ENCODE measurements at places on chromosomes 4 and X.

DNA sequence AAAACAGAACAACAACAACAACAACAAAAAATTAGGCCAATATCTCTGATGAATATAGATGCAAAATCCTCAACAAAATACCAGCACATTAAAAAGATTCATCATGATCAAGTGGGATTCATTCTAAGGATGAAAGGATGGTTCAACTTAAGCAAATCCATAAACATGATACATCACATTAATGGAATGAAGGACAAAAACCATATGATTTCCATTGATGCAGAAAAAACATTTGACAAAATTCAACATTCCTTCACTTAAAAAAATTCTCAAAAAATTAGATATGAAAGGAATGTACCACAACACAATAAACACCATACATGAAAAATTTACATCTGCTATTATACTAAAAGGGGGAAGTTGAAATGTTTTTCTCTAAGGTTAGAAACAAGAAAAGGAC, 103.3 kb downstream of the IL15 start:
- no peak for DNase-seq

DNA sequence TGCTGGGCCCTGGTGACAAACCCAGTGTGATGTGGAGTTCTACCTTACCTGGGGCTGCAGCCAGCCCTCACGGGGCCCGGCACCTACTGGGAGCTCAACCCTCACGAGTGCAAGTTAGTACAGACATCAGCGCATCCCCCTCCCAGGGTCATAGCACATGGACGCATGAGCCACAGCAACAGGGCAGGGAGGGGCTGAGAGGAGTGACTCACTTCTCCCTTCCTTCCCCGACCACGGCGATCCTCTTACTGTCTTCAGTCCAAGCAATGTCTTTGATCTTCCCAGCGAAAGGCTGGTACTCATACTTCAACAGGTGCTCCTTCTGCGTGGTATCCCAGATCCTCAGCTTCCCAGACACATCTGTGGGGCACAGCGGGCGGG, 17.8 kb downstream of the WDR1 start:
- no peak for DNase-seq

GRCh38 chr4:169117591-169118081, 107.6 kb upstream of the CBR4 start:
- no peak for DNase-seq

- no peak for DNase-seq
Measured at GRCh38 chr4:72843466-72843865, 226.1 kb downstream of the COX18 start.

DNA sequence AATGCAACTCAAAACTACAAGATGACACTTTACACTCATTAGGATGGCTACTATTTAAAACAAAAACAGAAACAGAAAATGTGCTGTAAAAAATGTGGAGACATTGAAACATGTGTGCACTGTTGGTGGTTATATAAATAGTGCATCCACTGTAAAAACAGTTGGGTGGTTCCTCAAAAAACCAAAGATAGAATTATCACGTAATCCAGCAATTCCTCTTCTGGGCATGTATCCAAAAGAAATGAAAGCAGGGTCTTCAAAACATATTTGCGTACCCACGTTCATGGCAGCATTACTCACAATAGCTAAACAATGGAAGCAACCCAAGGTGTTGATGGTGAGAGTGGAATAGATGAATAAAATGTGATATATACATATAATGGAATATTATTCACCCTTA, 967.2 kb downstream of the TRAM1L1 start:
- no peak for DNase-seq

GRCh38 chr4:117987464-117987863, 46.8 kb upstream of the NDST3 start:
- no peak for DNase-seq

- peak; percentile 64 for DNase-seq
Measured at GRCh38 chr4:40238700-40239548, 42.1 kb downstream of the RHOH start.

DNA sequence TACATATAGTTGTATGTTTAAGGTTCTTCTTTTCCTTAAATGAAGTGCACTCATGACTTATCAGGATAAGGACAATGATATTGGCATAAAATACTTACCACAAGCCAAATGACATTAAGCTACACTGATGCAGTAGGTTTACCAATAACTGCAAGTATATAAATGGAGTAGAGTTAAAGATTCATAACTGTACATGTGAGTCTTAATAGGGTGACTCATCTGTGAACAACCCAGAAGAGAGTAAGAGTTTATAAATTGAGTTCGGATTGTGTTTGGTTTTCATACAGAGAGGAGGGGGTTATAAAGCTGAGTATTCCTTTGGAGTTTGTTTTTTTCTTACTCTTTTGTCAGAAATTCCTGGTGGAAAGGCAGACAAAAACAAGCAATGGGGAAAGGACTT, 144.8 kb downstream of the TLL1 start:
- no peak for DNase-seq

GRCh38 chr4:34412911-34413310, 1831.4 kb downstream of the ARAP2 start:
- DNase-seq, result no peak

DNA sequence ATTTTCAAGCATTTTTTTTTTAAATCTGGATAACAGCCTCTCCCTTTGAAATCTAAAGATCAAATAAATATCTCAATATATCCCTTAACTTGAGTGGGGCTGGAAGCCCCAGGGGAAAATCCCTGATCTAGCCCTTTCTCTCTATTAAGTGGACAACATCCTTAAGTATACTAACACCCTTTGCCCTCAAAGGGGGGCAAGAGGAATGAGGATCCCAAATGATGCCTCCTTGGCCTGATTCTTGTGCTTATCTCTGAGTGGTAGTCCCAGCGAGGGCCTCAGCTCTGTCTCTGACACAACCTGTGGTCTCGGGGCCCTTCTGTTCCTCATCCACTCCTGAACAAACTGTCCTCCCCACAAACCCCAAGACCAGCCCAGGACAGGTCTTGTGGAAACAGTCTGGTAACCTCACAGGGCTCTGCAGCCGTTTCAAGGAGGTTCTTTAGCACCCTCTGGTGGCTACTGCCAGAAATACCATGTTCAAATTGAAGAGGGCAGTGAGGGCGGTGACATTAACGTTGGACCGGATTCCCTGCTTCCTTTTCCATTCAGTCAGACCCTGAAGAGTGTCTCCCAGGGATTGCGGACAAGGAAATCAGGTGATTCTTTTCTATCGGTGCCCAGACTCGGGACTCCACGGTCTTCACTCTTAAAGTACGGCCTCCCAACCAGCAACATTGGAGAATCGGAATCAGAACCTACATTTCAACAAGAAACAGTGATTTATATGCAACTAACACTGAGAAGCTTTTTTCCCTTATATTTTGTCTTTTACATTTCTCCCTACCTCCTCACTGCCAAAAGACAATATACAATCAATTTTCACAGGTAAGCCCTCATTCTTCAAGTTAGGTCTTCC, 13.0 kb downstream of the CXCL13 start:
- DNase-seq, result peak; percentile 7

DNA sequence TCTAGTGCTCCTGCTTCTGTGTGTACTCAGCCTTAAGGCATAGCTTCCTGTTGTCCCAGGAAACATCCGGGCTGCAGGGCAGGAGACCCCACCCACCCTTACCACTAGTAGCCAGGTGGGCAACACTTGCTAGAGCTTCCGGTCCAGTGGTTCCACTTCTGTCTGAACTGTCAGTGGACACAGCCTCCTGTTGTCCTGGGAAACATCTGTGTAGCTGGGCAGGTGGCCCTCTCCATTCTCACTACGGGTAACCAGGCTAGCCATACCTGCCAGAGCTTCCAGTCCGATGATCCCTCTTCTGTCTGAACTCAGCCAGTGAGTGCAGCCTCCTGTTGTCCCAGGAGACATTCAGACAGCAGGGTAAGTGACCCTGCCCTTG, 372.2 kb downstream of the INPP4B start:
- DNase-seq, result no peak

DNA sequence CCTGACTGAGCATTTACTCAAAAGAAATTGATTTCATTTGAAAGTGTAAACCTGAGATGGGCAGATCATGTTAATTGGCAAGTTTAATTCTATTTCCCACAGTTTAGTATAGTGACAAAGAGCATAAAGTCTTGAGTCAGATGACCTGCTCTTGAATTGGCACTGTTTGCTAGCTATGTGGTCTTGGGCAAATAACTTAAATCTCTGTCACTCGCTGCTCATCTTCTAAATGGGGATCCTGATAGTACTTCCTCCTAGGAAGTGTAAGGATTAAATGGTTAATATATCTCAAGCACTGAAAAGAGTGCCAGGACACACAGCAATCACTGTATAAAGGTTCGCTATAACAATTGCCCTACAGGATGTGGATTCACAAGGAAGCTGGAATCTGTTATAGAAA, 242.8 kb upstream of the JADE1 start:
- no peak for DNase-seq

GRCh38 chr4:117224256-117224655, 138.9 kb upstream of the TRAM1L1 start:
- no peak for DNase-seq

DNA sequence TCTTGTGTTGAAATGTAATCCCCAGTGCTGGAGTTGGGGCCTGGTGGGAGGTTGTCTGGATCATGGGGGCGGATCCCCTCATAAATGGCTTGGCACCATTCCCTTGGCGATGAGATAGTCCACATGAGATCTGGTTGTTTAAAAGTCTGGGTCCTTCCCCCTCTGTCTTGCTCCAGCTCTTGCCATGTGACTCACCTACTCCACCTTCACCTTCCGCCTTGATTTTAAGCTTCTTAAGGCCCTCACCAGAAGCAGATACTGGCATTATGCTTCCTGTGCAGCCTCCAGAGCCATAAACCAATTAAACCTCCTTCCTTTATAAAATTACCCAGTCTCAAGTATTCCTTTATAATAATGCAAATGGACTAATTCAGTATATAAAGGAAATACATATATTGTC, 111.5 kb downstream of the NR3C2 start:
- no peak for DNase-seq

DNA sequence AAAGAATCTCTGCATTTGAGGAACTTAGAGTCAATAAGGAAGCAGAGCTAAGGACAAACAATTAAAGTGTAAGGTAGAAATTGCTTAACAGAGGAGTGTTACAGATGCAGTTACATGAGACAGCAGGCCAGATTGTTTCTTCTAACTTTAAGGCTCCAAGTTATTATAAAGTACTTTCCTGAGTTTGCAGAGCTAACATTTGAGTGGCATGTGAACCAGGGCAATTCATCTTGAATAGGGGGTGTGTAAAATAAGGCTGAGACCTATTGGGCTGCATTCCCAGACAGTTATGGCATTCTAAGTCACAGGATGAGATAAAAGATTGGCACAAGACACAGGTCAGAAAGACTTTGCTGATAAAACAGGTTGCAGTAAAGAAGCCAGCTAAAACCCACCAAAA, 7.6 kb upstream of the LNX1 start:
- no peak for DNase-seq

- DNase-seq, result no peak
Measured at GRCh38 chr4:91997045-91997444, 306.7 kb upstream of the GRID2 start.

DNA sequence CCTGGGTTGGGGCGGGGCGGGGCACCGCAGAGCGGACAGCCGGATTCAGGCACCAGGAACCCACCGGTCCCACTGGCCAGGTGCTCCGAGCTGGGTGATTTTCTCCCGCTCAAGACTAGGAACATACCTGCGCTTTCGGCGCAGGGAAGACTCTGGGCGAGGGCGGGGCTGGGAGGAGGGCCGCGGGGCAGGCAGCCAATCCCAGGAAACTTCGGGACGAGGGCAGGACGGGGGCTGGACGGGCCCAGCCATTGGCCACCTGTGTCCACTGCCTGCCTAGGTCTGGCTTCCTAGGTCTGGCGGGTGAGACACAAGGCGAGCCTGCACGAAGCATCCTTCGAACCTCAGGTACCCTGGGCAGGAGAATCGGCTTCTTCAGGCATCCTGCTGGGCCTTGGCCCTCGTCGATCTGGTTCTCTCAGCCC, 274 bp upstream of the ERVMER34-1 start:
- no peak for DNase-seq

GRCh38 chrX:39000802-39001201, 199.5 kb downstream of the MID1IP1 start:
- no peak for DNase-seq

DNA sequence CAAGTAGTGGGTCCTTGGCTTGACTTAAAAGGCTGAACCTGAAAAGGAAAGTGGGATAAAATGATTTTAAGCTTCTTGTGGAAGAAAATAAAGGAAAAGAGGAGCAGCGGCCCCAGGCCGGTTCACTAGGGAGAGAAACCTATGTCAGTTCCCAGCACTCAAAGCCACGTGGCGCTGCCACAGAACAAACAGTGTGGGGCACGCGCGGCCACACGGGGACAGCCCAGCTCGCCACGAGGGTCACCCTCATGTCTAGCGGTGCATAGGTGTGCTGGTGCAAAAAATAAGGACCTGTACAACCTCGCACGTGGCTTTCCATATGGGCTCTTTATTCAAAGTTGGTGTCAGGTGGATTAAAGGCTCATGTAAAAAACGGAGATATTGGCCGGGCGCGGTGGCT, 17.1 kb downstream of the MSANTD1 start:
- no peak for DNase-seq

GRCh38 chrX:13069771-13070416, 25.5 kb upstream of the FAM9C start:
- no peak for DNase-seq

DNA sequence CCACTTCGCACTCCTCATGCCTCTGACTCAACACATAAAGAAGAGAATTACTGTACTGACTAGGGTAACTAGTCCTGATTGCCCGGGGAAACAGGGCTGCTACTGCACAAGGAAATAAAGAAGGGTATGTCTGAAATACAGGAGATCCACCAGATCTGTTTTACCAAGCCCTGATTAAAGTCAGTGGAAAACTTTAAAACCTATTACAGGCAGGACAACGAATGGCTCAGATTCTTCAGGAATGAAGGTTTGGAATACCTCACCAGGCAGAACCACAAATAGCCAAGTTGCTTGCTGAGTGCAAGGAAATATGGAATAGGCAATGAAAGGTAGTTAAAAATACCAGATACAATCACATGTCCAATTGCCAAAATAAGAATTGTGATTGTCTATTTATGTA, 17.3 kb downstream of the LAMTOR3 start:
- DNase-seq, result no peak

DNA sequence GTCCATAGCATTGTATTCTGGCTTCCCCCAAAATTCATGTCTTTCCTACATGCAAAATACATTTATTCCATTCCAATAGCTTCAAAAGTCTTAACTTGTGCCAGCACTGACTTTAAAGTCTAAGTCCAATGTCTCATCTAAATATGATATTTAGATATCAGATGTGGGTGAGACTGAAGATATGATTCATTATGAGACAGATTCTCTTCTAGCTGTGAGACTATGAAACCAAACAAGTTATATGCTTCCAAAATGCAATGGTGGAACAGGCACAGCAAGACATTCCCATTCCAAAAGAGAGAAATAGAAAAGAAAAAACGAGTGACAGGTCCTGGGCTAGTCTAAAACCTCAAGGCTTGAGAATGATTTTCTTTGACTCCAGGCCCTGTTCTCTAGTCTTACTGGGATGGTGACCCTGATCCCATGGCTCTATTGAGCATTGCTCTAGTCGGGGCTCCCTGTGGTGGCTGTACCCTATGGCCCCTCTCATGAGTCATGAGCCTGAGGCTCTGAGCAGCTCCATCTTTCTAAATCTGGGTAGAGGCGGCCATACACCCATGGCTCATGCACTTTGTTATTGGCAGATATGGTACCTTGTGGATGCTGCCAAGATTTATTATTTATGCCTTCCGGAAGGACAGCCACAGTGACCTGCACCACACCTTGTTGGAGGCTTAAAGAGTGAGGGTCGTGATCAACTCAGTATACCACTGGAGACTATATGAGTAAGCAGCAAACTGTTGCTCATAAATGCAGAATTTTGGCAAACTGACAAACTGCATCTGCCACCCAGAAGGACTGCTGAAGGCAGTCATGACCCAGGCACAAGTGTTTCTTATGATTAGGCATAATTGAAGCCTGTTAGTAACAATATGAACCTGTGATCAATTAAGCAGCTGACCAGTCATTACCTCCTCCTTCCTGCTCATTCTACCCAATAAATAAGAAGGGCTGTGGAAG, 38.5 kb upstream of the BOD1L1 start:
- DNase-seq, result no peak
